Body of pancreas (tissue), 4 donors: ENCODE measurements at places on chromosomes 12 and 14. TPM values are rescaled to one million over a fixed set of nuclear protein-coding genes. Genes with fewer than 3 reads are reported as not detected.

MIP gene
- not detected for total RNA-seq

CLECL1 gene
- total RNA-seq, result not detected

ACOT6 gene
- not detected for total RNA-seq

DRAM1 gene
- 2.6 TPM for total RNA-seq

POLR3B gene
- 9.1 TPM for total RNA-seq

DNA sequence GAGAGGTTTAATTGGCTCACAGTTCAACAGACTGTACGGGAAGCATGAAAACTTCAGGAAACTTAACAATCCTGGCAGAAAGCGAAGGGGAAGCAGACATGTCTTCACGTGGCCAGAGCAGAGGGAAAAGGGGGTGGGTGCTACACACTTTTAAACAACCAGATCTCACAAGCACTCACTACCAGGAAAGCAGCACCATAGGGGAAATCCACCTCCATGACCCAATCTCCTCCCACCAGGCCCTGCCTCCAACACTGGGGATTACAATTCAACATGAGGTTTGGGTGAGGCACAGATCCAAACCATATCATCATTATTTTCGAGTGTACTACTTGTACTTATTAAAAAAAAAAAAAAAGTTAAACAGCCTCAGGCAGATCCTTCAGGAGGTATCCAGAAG lies 29.9 kb downstream of the RXYLT1 start:
- no peak for DNase-seq
- H3K36me3 ChIP-seq, result no peaks in the 10 kb centered on the region
- no peak overlapping the region for H3K27ac ChIP-seq
- peaks cover 19% of the 10 kb centered on the region for H3K4me1 ChIP-seq
- H3K27me3 ChIP-seq, result no peaks in the 10 kb centered on the region

DNA sequence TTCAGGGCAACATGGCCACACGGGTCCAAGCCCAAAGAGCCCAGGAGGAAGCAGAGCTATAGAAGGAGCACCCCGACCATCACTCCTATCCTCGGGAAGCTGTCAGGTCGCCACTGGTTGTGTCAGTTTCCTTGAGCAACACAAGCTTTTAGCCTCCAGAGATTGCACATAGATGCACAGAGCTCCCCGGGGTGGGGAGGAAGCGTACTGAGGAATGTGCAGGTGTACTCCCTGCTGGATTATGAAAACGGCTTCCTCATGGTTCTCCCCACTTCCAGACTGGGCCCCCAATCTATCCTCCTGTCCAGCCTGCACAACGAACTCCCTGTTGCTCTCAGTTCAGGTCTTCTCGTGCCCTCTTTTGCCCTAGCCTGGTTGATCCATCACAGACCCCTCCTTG lies 30.3 kb upstream of the IRF2BPL start:
- no peak overlapping the region for H3K4me3 ChIP-seq
- no peaks in the 10 kb centered on the region for H3K4me1 ChIP-seq
- H3K27me3 ChIP-seq, result no peaks in the 10 kb centered on the region
- DNase-seq, result no peak
- H3K36me3 ChIP-seq, result no peaks in the 10 kb centered on the region

GRCh38 chr12:57717846-57718640 lies 20.5 kb downstream of the AGAP2 start:
- no peak for DNase-seq
- no peaks in the 10 kb centered on the region for H3K27me3 ChIP-seq
- no peak overlapping the region for H3K4me3 ChIP-seq
- H3K36me3 ChIP-seq, result peaks cover 6% of the 10 kb centered on the region
- H3K4me1 ChIP-seq, result no peaks in the 10 kb centered on the region
- no peak overlapping the region for H3K27ac ChIP-seq

GRCh38 chr12:2509137-2509536 lies 285.6 kb upstream of the FKBP4 start:
- DNase-seq, result no peak
- no peak overlapping the region for H3K27ac ChIP-seq
- no peaks in the 10 kb centered on the region for H3K27me3 ChIP-seq
- no peaks in the 10 kb centered on the region for H3K36me3 ChIP-seq
- H3K4me1 ChIP-seq, result no peaks in the 10 kb centered on the region

DNA sequence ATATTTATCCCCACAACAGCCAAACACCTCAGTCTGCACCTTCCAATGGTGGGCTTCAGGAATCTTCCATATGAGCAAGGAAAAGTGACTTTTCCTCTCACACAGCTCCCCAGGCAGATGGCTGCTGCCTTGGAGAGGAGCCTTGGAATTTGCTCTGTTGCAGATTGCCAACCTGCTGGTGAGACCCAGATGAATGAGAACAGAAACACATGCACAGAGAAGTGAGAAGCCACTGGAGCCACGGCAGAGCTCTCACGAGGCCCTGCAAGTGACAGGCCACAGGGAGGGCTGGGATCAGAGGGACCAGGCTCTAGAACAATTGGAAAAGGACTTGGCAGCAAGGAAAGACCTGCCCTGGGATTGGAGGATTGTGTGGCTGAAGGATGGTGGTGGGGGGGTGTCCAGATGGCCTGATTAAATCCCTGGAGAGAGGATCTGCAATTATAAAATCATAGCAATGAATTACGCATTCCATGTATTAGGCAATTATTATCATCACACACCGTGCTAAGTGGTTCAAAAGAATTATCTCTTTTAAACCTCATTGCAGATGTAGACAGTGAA lies 84.9 kb upstream of the PWP1 start:
- no peak overlapping the region for H3K4me3 ChIP-seq
- no peak for DNase-seq
- H3K27ac ChIP-seq, result no peak overlapping the region
- no peaks in the 10 kb centered on the region for H3K4me1 ChIP-seq
- H3K27me3 ChIP-seq, result no peaks in the 10 kb centered on the region

GRCh38 chr14:96265383-96266095 lies 9.5 kb downstream of the BDKRB1 start:
- no peaks in the 10 kb centered on the region for H3K27me3 ChIP-seq
- no peak overlapping the region for H3K4me3 ChIP-seq
- H3K4me1 ChIP-seq, result peaks cover 81% of the 10 kb centered on the region
- no peaks in the 10 kb centered on the region for H3K36me3 ChIP-seq

GRCh38 chr14:101019990-101020710 lies 116.6 kb upstream of the RTL1 start:
- DNase-seq, result no peak
- no peaks in the 10 kb centered on the region for H3K4me1 ChIP-seq
- H3K4me3 ChIP-seq, result no peak overlapping the region
- no peaks in the 10 kb centered on the region for H3K36me3 ChIP-seq
- H3K27me3 ChIP-seq, result no peaks in the 10 kb centered on the region

DNA sequence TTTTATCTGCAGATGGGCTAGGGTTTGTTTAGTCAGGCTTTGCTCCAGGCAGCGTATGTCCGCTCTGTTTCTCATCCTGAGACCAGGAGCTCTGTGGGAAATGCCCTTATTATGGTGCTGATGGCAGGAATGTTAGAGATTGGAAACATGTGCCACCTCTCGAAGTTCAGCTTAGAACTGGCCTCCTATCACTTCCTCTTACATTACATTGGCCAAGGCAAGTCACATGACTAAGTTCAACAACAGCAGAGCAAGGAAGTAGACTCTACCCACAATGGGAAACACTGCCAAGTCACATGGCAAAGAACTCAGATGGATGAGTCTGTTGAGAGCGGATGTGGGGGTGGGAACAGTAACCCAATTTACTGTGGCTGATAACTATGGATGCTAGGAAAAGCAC lies 161.9 kb upstream of the WSCD2 start:
- H3K36me3 ChIP-seq, result no peaks in the 10 kb centered on the region
- no peak for DNase-seq
- no peaks in the 10 kb centered on the region for H3K4me1 ChIP-seq
- no peaks in the 10 kb centered on the region for H3K27me3 ChIP-seq
- H3K27ac ChIP-seq, result no peak overlapping the region

DNA sequence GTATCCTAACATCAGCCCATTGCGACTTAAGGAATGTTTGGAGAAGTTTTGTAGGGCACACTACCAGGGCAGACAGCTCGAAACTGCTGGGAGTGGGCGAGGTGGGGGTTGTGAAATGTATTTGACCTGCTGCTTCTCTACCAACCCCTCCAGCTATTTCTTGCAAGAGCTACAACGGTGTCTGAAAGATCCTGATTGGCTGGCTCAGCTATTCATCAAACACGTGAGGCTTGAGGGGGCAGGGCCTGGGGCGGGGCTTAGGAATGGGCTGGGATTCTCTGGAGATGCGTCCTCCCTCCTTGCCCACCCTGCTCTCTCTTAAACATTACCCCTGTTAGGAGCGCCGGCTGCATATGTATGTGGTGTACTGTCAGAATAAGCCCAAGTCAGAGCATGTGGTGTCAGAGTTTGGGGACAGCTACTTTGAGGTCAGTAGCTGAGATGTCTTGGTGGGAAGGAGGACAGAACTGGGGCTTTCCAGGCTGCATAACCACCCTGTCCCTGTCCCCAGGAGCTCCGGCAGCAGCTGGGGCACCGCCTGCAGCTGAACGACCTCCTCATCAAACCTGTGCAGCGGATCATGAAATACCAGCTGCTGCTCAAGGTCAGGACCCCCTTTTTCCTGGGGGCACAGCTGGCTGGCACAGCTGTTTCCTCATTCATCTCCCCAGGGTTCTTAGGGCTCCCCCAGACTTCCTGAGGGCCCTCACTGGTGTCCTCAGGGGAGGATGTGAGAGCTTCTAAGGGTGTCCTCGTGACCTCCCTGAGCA lies 3.1 kb downstream of the ARHGEF25 start:
- no peak overlapping the region for H3K4me3 ChIP-seq
- H3K27ac ChIP-seq, result no peak overlapping the region

- no peaks in the 10 kb centered on the region for H3K36me3 ChIP-seq
- H3K27ac ChIP-seq, result no peak overlapping the region
- no peak for DNase-seq
- no peaks in the 10 kb centered on the region for H3K27me3 ChIP-seq
Observed at GRCh38 chr12:32140877-32141276, 34.2 kb downstream of the BICD1 start.

DNA sequence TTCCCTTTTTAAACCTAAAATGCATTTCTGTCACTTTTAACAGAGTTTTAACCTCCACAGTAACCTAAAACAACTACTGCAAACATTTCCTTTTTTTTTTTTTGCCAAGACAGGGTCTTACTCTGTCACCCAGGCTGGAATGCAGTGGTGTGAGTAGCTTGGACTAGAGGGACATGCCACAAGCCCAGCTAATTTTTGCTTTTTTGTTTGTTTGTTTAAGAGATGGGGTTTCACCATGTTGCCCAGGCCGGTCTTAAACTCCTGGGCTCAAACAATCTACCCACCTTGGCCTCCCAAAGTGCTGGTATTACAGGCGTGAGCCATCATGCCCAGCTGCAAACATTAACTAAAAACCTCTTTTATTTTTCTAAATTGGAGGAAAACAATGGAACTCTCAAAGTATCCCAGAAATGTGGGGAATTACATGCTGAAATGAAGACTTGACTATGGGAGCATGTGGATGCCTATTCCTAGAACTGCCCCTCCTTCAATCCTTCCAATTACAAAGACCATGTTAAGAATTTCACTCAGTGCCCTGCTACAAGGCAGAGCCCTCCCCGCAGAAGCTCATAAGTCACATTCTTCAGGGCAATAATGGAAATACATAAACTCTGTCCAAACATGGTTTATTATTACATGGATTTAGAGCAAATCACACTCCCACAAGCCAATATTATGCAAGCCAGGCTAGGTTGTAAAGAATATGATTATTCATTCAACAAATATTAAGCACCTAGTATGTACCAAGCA lies 66.9 kb downstream of the C12orf56 start:
- no peaks in the 10 kb centered on the region for H3K27me3 ChIP-seq
- no peaks in the 10 kb centered on the region for H3K36me3 ChIP-seq
- no peak for DNase-seq
- H3K27ac ChIP-seq, result no peak overlapping the region
- H3K4me3 ChIP-seq, result no peak overlapping the region

- H3K27ac ChIP-seq, result no peak overlapping the region
- DNase-seq, result no peak
- H3K4me1 ChIP-seq, result no peaks in the 10 kb centered on the region
Observed at GRCh38 chr14:88937706-88938105, 113.3 kb downstream of the TTC8 start.

GRCh38 chr12:30990316-30990715 lies 63.8 kb downstream of the TSPAN11 start:
- no peak overlapping the region for H3K4me3 ChIP-seq
- no peak overlapping the region for H3K27ac ChIP-seq
- no peaks in the 10 kb centered on the region for H3K27me3 ChIP-seq
- peaks cover 20% of the 10 kb centered on the region for H3K4me1 ChIP-seq

- DNase-seq, result no peak
- H3K36me3 ChIP-seq, result no peaks in the 10 kb centered on the region
- H3K27me3 ChIP-seq, result no peaks in the 10 kb centered on the region
- H3K27ac ChIP-seq, result peak overlapping the region; percentile 85
- H3K4me1 ChIP-seq, result peaks cover 24% of the 10 kb centered on the region
- H3K4me3 ChIP-seq, result no peak overlapping the region
Observed at GRCh38 chr12:46472893-46473633, 100.5 kb upstream of the SLC38A2 start.
